A549 treated with Mapracorat at 1 μM for 4 hours (cell line): ENCODE measurements at places on chromosomes 11 and 22. TPM values are rescaled to one million over a fixed set of nuclear protein-coding genes. Genes with fewer than 3 reads are reported as not detected.

The GGTLC2 gene
- total RNA-seq = not detected in 5 replicates

The OR8G5 gene
- not detected in 5 replicates for total RNA-seq

The TRIM29 gene
- 19.3 to 24.1 TPM (median 22.6 TPM) in 5 replicates for total RNA-seq

The OR5B21 gene
- not detected in 5 replicates for total RNA-seq

The FIBIN gene
- total RNA-seq = not detected in 5 replicates

The NUP160 gene
- total RNA-seq = 25.3 to 31.1 TPM (median 28.7 TPM) in 5 replicates

The CBLIF gene
- not detected in 5 replicates for total RNA-seq
